Stimulated activated naive CD4-positive, alpha-beta T cell (primary cell): ENCODE measurements at places on chromosomes 11 and 22.

- DNase-seq, result no peak
Measured at GRCh38 chr22:35657571-35658312, 9.5 kb downstream of the APOL6 start.

- no peak for DNase-seq
Measured at GRCh38 chr22:39240831-39241793, 3.7 kb downstream of the PDGFB start.

GRCh38 chr11:75558939-75559843 is 2.9 kb upstream of the SERPINH1 start:
- DNase-seq, result no peak

GRCh38 chr22:45450921-45451651 is 37.6 kb downstream of the RIBC2 start:
- no peak for DNase-seq

DNA sequence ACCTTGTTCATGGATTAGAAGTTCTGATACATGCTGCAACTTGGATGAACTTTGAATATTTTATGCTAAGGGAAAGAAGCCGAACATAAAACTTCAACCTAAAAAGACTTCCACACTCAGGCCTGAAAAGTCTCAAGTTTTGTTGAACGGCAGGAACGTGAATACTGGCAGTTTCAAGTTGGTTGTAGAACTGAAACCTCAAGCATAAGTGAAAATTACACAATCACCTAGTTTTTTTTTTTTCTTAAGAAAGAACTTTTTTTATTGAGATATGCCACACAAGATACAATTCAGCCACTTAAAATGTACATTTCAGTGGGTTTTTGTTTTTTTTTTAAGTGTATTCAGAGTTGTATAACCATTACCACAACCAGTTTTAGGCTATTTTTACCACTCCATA is 50.8 kb upstream of the ADORA2A start:
- no peak for DNase-seq
